Uterus (tissue), 4 donors: ENCODE measurements at places on chromosomes 3 and 15. TPM values are rescaled to one million over a fixed set of nuclear protein-coding genes. Genes with fewer than 3 reads are reported as not detected.

SYNPR gene
- not detected for total RNA-seq

FGF7 gene
- 57.6 TPM for total RNA-seq

PRR20G gene
- not detected for total RNA-seq

CCNB2 gene
- total RNA-seq: 21.8 TPM
